ENCODE measurements at places on chromosomes 16 and 17.

DNA sequence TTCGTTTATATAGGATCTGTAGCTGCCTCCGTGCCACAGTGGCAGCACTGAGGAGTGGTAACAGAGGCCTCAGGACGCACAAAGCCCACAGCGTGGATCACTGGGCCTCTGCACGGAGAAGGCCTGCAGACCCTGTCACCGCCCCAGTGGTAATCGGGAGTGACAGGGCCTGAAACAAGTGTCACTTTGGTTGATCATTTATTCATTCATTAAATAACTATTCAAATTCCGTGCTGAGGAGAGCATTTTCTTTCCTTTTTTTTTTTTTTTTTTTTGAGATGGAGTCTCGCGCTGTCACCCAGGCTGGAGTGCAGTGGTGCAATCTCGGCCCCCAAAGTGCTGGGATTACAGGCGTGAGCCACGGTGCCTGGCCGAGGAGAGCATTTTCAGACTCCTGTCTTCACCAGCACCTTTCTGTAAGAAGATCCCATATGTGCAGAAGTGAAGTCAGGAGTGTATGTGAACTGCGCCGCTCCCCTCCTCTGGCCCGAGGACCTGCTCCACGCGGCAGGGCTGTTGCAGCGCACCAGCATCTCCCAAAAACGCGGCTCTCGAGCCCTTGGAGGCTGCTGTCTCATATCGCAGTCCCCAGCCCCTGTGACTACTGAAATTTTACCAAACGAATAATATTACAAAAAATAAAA lies 44.9 kb upstream of the TRAP1 start:
- no peak for DNase-seq

DNA sequence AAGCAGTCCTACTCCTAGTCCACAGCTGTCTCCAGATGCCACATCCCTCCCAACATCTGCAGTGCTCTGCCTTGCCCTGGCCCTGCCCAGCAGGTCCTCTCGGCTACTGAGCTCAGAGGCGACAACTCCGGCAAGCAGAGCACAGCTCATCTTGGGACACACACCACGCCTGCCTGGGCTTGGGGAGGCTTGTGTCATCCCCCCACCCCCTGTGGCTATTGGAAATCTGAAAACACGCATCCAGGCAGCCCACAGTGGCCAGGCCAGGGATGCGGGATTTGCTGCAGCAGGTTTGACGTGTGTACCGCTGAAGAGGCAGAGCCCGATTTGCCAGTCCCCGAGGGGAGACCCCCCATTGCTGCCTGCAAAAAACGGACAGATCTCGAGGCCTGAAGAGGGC lies 25.4 kb downstream of the MXRA7 start:
- no peak for DNase-seq

DNA sequence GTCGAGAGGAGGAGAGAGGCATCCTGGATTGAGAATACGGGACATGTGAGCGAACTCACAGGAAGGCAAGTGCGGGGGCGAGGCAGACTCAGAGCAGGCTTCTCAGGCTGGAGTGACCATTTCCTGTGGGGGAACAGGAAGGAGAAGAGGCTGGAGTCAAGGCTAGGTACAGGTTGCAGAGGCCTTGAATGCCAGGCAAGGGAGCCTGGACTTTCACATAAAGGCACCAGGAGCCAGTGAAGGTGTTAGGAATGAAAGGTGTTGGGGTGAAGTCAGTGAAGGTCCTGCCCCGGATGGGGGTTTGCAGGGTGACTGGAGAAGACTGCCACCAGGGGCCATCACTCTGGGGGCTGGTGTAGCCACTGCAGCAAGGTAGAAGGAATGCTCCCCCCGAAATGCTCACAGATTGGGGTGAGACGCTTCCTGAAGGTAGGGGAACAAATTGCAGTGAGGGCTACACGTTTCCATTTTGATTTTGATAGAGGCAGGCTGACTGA lies 5.3 kb upstream of the GPRC5C start:
- no peak for DNase-seq

DNA sequence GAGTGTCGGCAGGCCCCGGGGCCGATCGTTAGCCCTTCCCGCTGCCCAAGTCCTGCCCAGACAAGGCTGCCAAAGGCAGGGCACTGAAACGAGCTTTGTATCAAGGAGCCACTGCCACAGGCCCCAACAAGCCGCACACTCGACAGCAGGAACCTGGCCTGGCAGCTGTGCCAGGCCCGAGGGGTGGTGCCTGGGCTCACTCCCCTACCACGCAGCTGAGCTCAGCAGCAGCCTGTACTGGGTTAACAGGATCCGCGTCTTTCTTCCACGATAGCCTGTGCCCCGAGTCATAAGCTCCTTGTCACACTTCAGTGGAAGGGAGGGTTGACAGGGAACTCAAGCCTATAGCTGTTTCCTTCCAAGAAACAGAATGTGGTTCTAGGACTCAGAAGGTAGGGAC lies 87.9 kb downstream of the ABR start:
- DNase-seq: no peak

- no peak for DNase-seq
Measured at GRCh38 chr17:76689859-76690258, 20.9 kb downstream of the MXRA7 start.

DNA sequence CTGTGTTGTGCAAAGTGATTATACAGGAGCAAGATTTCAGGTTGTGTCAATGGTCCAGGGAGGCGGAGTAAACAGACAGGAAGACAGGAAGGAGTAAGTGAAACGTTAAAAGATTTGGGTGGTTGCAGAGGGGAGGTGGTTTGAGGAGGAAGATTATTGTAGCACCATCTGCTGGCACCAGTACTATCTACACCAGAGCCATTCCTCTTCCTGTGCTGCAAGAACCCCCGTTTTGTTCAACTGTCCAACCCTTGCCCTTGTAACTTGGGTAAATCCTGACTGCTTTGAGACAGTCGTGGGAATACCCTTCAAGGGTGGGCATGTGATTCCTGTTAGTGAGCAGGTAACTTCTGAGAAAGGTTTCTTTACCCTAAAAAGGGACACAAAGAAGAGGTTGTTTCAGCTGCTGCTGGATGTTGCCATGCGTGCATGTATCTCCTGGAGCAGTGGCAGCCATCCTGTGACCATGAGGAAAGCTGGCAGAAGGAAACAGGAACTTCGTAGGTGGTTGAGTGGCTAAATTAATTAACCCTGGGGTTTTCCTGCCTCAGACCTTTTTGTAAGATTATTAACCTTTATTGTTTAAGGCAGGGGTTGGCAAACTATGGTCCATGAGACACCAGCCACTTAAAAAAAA lies 124.1 kb downstream of the PRKCA start:
- DNase-seq: peak; percentile 44

DNA sequence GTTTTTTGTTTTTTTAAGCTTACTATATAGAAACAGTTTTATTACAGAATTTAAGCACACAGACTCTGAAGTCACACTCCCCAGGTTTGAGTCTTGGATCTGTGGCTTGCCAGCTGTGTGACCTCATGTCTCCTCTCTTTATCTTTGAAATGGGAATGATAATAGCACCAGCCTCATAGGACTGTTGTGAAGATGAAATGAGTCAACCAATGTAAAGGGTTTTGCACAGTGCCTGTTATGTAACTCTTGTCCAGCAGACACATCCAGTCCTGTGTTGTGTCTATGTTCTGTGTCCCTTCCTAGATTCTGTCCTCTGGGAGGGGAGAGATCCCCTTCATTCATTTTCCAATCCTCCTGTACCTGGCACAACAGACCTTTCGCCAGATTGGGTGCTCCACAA lies 3.1 kb upstream of the CPD start:
- no peak for DNase-seq

DNA sequence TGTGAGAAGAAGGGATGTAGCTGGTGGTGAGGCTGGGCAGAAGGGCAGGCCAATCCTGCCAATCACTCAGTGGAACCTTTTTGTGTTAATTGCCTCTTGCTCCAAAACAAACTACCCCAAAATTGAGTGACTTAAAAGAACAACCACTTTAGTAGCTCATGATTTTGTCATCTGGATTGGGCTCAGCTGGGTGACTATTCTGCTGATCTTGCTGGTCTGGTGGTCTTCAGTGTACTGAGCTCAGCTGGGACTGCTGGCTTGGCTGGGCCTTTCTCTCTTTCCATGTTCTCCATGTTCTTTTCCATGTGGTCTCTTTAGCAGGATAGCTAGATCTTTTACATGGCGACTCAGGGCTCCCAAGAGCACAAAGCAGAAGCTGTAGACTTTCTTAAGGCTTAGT lies 37.7 kb upstream of the SDK2 start:
- no peak for DNase-seq

DNA sequence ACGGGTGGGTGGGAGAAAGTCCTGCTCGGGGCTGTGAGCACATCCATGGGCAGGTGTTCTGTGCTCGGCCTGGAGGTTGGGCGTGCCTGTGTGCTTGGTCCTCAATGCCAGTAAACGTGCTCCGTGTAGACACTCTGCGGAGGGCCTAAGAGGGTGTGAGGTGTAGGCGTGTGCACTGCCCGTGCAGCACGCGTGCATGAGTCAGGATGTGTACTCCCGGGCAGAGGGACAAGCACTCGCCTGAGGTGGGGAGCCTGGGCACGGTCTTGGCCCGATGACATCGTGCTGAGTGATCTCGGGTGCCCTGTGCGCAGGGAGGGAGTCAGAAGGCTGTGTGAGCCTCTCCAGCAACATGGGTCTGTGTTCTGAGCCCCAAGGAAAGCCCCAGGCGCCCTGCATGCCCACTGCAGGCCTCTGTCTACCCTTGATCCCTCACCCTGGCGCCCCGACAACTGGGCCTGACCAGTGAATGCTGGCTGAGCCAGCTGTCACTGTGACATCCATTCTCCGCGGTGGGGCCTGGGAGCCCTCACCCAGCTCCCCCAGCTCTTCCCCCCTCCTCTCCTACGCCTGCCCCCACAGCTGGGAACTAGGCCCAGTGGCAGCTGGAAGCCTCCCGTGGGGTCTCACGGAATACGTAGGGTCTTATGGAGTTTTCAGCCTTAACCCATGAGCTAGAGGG lies 23.5 kb upstream of the NXPH3 start:
- peak; percentile 15 for DNase-seq
